Activated CD4-positive, alpha-beta T cell treated with anti-CD3 and anti-CD28 coated beads, Interleukin-2, amount 10 ng/mL, durations not matched to agents 7 days and 5 days (primary cell): ENCODE measurements at places on chromosomes 4 and X.
A peak's percentile ranks its signal among the peaks of the same experiment; 100 is the strongest.

- DNase-seq, result no peak
Observed at GRCh38 chr4:140736669-140737343, 19.4 kb downstream of the TBC1D9 start.

DNA sequence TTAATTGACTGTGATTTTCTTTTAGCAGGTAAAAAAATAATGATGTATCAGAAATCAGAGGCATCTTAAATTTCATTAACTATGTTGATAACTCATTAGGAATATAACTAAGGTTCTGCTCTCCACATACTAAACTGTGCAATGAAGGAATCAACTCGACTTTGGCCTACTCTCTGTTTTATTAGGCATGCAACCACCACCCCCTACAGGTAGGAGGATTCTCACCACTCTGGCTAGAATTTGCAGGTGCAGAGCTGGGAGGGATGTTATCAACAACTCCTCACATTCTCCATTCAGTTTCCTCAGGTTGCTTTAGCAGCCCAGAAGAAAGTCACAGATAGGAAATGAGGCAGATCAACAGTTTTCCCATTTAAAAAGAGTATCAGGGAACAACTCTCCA is 160.1 kb downstream of the COX18 start:
- no peak for DNase-seq

GRCh38 chr4:146488495-146489174 is 33.1 kb downstream of the SLC10A7 start:
- DNase-seq, result no peak

DNA sequence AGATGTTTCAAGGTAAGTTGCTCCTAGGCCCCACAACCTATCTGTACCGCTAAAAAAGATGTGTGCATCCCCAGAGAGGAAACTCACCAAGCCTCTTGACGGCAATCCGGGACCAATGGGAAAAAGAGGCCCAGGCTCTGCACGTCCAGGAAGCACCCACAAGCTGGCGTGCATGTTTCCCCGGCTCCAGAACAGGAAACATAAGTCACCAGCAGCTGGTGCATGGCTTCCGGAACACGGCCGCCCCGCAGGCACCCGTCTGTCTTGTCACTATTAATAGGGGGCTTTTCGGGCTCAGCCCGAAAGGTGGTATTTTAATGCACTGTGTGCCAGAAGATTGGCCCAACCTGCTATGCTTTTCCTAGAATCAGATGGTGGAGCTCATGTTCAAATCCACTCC is 22.2 kb downstream of the CRMP1 start:
- no peak for DNase-seq

- no peak for DNase-seq
Observed at GRCh38 chr4:187604984-187605383, 390.6 kb upstream of the ZFP42 start.

DNA sequence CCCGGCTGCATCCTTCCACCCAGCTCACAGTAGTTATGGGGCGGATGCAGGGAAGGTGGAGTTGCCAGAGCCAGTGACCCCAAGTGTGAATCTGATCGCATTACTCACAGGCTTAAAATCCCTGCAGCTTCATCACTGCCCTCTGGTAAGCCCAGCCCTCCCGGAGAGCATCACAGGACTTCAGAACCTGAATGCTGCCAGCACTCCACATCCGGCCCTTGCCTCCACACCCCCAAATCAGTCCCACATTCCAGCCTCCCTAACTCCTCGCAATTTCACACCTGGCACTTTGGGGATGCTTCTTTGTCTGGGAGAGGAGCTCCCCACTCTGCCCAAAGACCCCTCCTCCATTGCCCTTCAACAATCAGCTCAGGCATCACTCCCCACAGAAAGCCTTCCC is 15.6 kb downstream of the RASL11B start:
- DNase-seq, result no peak

DNA sequence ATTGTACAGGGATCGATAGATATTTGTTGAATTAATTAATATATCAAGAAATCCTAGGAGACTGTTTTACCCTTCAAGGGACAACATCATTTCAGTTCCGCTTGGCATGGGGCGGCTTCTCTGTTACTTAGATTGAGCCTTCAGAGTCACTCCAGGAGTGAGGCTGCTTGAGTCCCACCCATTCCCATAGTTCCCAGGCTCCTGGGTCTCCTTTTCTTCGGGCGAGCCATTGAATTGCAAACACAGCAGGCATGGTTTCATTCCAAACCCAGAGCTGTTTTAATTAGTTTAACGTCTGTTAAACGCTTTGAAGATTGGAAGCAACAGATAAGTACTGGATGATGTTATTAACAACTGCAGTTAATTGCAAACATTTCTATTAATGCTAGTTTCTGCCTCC is 571 bp upstream of the EDA start:
- DNase-seq, result no peak

DNA sequence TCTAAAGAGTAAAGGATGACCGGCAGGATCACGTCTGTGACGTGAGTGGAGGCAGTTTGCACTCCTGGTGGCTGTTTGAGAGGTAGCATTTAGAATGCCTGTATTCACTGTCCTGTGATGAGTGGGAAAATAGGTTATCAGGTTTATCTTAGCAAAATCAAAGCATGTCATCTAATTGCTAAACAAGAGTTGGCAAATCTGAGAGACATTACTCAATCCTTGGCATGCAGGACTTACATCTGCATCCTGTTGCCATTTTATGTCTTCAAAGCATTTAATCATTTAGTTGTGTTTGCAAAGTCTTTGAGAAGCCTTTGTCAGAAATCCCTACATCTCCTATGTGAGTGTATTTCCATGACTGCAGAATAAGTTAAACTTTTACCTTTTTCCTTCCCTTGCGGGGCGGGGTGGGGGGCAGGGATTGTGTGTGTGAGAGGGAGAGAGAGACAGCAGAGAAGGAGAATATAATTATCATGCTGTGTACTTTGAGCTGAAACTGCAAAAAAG is 41.4 kb upstream of the MSANTD1 start:
- DNase-seq, result no peak

- DNase-seq, result no peak
Observed at GRCh38 chr4:133498149-133498548, 349.1 kb downstream of the PCDH10 start.

- no peak for DNase-seq
Observed at GRCh38 chr4:172698256-172698655, 470.4 kb upstream of the GALNT7 start.

DNA sequence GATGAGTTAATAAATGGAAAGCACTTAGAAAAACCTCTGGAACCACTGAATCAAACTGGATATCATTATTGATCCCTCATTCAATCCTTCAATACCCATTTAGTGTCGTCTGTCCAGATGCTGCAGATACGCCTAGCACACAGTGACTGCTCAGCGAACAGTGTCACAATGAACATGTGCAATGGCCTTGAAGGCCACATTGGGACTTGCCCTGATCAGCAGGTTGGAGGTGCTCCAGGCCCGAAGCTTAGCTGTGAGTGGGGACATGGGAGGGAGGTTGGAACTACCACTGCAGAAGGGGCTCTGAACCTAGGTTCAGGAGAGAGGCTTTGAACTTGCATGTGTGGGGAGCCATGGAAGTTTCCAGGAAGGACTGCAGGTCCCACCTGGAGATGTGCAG is 17.2 kb downstream of the GPKOW start:
- no peak for DNase-seq

DNA sequence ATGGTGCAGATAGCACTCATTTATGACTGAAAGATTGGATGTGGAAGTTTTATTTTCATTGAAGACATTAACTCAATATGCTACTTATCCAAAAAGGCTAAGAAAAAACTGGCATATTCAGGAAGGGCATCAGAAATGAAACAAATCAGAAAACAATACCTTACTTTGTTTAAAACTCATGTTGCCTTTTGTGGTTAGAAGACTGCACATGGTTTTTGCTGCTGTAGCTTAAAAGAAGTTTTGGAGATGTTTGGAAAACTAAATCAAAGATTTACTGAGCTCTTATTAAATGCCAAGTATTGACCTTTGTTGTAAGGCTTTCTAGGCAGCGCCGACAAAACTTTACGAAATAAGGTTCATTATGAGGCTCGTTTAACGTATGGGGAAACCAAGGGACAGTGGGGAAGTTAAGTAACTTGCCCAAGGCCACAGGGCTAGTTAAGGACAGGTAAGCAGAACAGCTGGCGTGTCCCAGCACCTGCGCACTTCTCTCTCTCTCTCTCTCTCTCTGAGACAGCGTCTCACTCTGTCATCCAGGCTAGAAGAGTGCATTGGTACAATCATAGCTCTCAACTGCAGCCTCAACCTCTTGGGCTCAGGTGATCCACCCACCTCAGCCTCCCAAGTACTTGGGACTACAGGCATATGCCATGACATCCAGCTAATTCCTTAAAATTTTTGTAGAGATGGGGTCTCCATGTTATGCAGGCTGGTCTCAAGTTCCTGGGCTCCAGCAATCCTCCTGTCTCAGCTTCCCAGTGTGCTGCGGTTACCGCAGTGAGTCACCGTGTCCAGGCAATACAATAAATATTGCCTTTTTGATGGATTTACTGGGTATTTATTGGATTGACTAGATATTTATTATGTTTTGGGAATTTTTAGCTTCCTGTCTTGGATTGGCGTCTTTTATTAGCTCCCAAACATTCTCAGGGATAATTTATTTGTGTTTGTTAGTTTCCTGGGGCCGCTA is 16.1 kb downstream of the LRP2BP start:
- no peak for DNase-seq

DNA sequence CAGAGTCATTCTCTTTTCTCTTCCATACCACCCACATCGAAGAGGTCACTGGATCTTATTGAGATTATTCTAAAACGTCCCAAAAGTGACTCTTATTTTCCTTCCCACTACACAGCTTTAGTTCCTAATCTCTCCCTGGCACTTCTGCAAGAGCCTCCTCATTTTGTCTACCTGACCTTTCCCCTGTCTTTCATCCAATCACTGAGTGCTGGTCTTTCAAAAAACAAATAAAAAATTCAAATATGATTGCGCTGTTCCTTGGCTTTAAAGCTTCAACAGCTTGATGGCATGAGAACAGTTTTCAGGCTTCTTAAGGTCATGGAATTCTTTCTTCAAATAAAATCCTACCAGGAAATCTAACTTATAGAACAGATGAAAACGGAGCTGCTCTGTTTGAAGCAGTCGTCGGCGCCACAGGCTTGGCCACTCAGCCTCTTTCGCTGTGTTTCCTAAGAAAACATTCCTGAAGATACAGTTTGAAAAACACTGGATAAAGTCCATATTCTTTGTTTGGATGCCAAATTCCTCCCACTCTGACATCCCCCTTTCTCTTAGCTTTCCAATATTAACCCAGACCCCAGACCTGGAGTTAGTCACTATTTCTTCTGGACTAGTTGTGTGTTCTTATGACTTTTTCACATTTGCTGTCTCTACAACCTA is 12.5 kb downstream of the SYTL5 start:
- DNase-seq, result no peak

GRCh38 chr4:90280954-90281353 is 153.8 kb downstream of the CCSER1 start:
- DNase-seq, result no peak

DNA sequence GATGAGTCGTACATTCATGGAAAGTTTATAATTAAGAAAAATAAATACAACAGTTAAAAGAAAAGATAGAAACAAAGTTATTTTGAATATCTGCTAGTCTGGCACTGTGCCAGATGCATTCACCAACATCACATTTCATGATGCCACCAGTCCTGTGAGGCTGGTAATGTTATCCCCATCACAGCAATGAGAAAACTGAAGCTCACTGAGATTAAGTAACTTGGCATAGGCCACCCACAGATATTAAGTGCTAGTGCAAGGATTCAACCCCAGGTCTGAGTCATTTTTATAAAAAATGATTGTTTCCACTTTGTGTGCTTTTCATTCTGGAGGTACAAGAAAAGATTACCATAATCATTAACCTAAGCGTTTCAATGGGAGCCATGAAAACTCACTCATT is 65.0 kb upstream of the IL15 start:
- DNase-seq, result no peak

- no peak for DNase-seq
Observed at GRCh38 chr4:3429651-3430050, 12.1 kb upstream of the HGFAC start.

DNA sequence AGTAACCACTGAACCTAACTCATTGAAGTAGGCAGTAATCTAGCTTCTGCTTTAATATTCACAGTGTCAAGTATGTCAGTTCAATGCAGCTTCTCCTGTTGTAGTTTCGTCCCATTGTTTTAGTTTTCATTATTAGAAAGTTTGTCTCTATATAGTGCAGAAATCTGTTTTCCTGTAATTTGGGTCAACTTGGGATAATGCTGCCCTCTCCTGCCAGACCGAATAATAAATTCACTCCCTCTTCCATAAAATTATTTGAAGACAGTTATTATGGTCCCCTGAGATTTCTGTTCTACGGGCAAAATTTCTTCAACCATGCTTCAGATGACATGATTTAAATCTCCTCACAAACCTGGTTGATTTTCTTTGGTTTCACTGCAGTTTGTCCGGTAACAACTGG is 4.6 kb upstream of the LUZP4 start:
- no peak for DNase-seq

- DNase-seq, result no peak
Observed at GRCh38 chr4:112916868-112917267, 132.6 kb upstream of the ANK2 start.

DNA sequence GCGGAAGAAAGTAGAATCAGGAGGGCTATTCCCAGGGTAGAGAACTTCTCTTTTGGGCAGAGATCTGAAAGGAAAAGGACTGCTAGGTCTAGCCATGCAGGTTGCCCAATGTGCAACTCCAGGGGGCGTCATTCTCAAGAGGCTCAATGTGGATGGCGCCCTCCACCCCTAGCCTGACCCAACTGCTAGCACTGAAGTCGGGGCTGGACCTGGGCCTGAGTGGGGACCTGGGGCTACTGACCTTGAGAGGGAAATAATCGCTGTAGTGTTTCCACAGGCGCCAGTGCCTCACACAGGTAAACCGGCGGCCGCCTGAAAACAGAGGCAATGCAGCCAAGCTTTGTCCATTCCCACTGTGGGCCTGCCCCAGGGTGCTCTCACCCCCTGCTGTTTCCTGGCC is 6.1 kb downstream of the AWAT2 start:
- no peak for DNase-seq

DNA sequence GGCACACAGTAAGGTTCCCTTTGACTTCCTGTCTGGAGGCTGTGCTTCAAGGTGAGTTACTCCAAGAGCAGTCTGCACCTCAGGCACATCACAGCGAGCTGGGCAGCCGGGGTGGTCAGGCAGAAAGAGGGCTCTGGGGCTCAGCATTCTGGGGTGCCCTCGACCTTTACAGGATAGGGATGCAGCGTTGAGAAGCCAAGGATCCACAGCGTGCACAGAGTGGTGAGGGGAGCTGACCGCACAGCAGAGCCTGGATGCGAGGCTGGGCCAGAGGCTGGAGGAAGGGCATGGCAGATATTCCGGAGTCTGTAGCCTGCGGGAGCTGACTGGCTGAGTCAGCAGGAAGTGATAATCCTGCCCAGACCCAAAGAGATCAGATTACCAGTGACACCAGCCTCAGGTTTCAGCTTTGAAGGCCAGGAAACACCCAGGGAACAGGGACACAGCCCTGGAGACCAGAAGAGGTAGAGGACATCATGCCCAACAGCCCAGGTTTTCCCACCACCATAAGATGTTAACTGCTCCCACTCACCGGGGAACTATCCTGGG is 38.4 kb upstream of the PDLIM3 start:
- no peak for DNase-seq

GRCh38 chr4:100286636-100287035 is 96.4 kb upstream of the DDIT4L start:
- no peak for DNase-seq

GRCh38 chr4:157204634-157205244 is 15.8 kb upstream of the GRIA2 start:
- peak; percentile 10 for DNase-seq
